H9 (cell line): ENCODE measurements at places on chromosomes 2 and 18.

DNA sequence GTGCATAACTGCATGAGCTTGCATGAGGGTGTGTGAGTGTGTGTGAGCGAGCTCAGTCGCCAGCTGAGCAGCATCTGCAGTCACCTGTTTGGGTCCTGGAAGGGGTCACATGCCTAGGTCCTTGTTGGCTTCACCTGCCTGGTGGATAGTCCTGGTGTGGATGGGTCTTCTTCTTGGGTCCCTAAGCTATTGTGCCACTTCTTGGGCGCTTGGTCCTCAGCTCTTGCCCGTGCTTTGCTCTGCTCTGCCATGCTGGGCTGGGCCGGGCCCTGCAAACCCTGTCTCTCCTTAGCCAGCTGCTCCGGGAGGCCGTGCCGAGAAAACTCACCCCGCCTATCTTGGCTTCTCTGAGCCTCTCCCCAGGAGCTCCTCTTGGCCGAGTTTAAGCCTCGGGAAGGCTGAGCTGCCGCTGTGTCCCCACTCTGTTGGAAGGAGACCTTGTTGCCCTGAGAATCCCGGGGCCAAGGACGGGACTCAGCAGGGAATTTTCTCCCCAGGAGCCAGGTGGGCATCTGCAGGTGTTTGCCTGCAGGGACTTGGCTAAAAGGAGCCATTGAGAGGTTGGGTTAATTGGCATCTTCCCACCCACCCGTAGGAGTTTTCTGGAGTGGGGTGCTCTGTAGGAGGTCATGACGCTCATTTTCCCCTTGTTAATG, 300.8 kb downstream of the NDUFA10 start:
- peak; percentile 19 for DNase-seq

GRCh38 chr18:76416911-76417310, 78.1 kb downstream of the ZNF516 start:
- no peak for DNase-seq

DNA sequence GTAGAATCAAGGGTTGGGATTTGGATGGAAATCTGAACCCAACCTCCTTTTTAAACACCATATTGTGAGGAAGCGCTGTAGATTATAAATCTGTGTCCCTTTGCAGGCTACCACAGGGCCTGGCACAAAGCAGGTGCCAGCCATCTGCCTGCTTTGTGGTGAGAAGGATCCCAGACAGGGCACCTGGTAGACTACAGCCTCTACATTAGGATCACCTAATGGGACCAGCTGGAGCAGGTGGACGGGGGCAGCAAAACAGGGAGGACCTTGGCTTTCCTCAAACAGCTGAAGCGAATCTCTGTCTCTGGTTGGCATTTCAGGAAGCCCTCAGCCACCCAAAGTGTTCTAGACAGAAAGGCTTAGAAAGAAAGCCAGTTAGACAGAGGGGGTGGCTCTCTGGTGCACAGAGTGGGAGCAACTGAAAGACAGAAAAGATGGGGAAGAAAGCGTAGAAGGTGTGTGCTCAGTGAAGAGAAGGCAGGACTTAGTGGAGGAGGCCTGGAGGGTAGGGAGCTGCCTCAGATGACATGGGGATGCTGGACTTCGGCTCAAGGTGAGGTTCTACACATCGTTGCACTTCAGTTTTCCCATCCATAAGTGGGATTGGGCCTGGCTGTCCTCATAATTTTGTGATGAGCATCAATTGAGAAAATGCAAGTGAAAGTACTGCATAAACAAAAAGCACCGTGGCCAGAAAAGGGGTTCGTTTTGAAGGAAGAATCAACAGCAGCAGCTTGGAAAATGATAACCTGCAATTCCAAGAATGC, 350.8 kb downstream of the CYRIA start:
- no peak for DNase-seq

- no peak for DNase-seq
Measured at GRCh38 chr18:38174173-38174572, 608.6 kb upstream of the CELF4 start.

DNA sequence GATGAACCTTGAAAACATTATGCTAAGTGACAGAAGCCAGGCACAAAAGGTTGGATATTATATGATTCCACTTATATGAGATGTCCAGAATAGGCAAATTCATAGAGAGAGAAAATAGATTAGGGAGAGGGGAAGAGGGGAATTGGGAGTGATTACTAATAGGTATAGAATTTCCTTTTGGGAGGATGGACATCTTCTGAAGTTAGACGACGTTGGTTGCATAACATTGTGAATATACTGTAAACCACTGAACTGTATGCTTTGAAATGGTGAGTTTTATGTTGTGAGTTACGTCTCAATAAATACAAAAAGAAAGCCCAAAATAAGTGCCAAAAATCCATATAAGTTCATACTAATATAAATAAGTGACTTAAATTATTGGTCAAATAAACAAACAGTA, 18.6 kb upstream of the CYP26B1 start:
- no peak for DNase-seq

GRCh38 chr2:196568506-196568905, 71.0 kb upstream of the CCDC150 start:
- no peak for DNase-seq

- no peak for DNase-seq
Measured at GRCh38 chr18:59660786-59661743, 36.2 kb downstream of the CCBE1 start.

GRCh38 chr2:99317161-99317872, 16.3 kb upstream of the LYG1 start:
- no peak for DNase-seq

GRCh38 chr2:103809941-103810441, 1043.9 kb upstream of the POU3F3 start:
- no peak for DNase-seq

DNA sequence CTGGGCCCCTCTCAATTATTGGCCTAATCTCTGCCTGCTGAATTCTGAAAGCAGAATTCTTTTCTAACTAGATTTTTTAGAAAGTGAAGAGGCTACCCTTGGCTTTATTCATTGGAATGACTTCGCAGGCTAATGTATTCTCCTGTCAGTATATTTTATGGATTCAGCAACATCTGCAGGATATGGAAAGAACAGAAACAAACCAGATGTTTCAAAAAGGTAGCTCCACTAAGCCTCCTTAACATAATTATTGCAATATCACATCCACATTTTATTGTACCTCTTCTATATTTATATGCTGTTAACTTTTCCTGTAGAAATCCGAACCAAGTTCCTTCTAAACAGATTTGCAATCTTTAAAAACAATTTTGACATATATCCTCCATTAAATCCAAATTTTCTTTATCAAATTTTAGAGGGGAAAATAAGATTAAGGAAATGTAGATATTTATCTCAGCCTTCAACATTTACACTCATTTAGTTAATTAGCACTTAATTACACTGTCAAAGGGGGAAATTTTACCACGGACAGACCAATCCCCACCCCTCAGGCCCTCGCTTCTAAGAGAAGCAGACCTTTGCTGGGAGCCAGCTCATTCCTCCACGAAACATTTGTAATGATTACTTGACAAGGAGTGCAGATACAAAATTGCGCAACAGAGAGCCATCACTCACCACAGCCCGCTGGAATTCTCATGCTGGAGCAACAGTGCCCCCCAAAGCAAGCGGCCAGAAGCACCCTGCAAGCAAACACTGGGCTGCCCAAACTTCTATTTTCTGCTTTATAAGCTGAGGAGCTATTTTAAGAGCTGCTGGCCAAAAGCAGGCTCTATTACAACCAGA, 253.4 kb downstream of the ETAA1 start:
- DNase-seq = peak; percentile 73

GRCh38 chr2:239300871-239301735, 99.7 kb downstream of the HDAC4 start:
- DNase-seq = no peak

GRCh38 chr2:46493971-46494250, 14.5 kb downstream of the TMEM247 start:
- DNase-seq = no peak

DNA sequence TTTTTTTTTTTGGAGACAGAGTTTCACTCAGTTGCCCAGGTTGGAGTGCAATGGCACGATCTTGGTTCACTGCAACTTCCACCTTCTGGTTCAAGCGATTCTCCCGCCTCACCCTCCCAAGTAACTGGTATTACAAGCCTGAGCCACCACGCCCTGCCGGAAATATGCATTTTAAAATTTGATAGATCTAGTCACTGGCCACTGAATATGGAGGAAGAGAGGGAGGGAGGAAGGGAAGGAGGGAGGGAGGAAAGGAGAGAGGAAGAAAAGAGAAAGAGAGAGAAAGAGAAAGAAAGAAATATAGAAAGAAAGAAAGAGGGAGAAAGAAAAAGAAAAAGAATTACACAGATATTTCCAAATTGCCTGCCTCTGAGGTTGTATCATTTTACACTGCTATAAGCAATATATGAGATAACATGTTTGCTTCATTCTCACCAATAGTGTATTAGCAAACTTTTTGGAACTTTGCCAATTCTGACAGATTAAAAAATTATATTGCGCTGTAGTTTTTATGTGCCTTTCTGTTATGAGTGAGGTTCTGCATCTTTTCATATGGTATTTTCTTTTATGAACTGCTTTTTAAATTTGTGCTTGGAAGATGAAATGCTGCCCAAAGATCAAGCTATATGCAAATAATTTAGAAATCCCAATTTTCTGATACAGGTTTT, 161.2 kb upstream of the MAP3K20 start:
- DNase-seq = no peak

GRCh38 chr2:216057688-216058193, 23.9 kb downstream of the PECR start:
- no peak for DNase-seq

GRCh38 chr2:74481961-74482800, 617 bp downstream of the CCDC142 start:
- no peak for DNase-seq

GRCh38 chr2:17979707-17980106, 101.2 kb downstream of the KCNS3 start:
- no peak for DNase-seq

DNA sequence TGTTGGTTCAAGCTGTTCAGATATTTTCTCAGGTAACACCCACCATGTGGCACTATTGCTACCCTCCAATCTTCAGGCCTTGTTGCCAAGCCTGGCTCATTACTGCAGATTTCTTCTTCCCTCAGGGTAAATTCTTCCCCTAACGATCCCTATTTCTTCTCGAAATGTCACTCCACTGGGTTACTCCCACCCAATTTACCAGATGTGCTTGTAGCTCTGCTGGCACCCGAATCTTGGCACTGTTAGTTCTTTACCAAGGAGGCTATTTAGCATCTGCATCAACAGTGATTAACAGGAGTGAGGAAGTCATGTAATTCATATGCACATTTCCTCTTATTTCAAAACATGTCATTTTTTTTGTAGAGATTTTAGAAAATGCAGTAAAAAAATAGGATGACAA, 217.1 kb upstream of the CYRIA start:
- DNase-seq = no peak

- DNase-seq = no peak
Measured at GRCh38 chr2:45312275-45312674, 298.8 kb downstream of the SRBD1 start.

DNA sequence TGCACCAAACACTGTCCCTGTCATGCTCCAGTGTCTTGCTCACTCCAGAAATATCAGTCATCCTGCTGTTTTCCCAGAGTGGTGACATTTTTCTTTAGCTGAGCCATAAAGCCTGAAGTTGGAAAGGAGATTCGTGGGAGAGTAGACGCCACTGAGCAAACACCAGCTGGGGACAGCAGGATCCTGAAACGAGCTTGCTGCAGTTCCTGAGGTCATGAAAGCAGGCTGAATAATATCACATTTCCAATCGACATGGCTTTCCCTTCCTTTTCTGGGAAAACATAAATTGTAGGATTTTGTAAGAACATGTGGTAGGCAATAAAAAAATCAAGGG, 276.4 kb downstream of the CDCA7 start:
- DNase-seq = no peak

DNA sequence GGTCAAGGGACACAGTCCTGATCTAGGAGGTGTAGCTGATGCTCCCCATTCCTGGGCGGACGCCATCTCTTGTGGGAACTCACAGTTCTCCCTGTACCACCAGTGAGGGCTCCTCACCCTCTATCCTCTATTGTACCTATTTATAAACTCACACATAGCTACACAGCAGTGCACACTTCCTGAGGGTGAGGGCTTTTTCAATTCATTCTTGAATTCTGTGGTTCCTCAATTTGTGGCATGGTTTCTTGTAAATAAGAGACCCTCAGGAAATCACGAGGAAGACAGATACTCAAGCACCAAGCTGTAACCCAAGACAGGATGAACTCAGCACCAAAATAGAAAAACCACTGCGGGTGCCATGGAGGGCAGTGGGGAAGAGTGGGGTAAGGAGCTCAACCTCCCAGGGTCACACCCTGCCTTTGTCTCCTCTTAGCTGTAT, 245.9 kb upstream of the PXDN start:
- DNase-seq = no peak

DNA sequence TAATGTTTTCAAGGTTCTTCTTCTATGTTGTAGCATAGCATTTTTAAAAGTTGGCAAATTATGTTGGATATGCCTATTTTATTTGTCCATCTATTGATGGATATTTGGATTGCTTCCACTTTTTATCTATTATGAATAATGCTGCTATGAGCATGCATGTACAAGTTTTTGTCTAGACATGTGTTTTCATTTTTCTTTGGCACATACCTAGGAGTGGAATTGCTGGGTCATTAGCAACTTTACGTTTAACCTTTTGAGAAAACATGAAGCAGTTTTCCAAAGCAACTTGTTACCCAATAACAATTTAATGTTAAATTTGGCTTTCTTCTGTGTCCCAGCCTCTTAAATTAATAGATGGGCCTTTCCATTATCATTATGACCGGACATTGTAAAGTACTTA, 30.3 kb downstream of the DNAH6 start:
- DNase-seq = no peak

- DNase-seq = no peak
Measured at GRCh38 chr18:59848002-59848401, 51.8 kb upstream of the PMAIP1 start.

GRCh38 chr18:44149706-44150105, 531.0 kb upstream of the SETBP1 start:
- DNase-seq = no peak

- no peak for DNase-seq
Measured at GRCh38 chr2:134140251-134140661, 113.6 kb upstream of the MGAT5 start.

GRCh38 chr2:120406566-120406965, 60.6 kb downstream of the INHBB start:
- no peak for DNase-seq

GRCh38 chr2:644871-645270, 32.3 kb downstream of the TMEM18 start:
- peak; percentile 8 for DNase-seq

- peak; percentile 93 for DNase-seq
Measured at GRCh38 chr2:102848366-102848839, 86.6 kb downstream of the TMEM182 start.

DNA sequence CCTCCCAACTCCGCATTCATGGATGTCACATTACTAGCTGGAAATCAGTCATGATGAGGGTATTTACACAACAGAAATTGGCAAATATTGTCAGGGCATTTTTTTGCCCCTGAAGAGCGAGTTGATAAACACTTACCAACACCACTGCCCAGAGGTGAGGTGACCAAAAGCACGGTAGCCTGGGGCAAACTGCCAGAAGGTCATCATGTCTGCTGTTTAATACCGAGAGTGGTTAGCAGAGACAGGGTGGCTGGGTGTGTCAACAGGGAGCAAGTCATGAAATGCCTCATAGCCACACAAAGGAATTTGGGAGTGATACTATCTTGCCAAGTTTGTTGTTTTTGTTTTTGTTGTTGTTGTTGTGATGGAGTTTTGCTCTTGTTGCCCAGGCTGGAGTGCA, 37.0 kb upstream of the EPC2 start:
- no peak for DNase-seq
